ENCODE measurements at places on chromosomes 12 and 14.
A peak's percentile ranks its signal among the peaks of the same experiment; 100 is the strongest.

GRCh38 chr12:3341594-3341993 lies 149.4 kb upstream of the PRMT8 start:
- DNase-seq = no peak

- DNase-seq = no peak
Observed at GRCh38 chr12:105980533-105980932, 158.2 kb downstream of the NUAK1 start.

- no peak for DNase-seq
Observed at GRCh38 chr14:55138091-55138490, 9.0 kb downstream of the LGALS3 start.

- DNase-seq = peak; percentile 35
Observed at GRCh38 chr14:81710232-81710845, 176.7 kb upstream of the SEL1L start.

DNA sequence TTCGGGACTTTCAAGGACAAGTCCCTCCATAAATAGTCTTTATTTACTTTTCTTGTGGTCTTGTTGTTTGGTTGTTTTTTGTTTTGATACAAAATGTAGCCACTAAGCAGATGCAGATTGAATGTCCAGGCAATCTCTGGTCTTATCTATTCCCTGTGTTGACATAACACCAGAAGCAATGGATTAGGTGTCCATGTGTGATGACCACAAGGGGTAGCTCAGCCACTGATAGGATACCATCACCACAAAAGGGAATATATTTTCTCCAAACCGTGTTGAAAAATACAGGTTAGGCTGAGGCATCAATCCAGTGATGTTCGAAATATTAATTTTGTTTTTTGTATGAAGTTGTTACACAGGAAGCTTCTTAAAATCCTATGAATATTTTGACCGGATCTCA lies 196.3 kb downstream of the EPS8 start:
- no peak for DNase-seq

DNA sequence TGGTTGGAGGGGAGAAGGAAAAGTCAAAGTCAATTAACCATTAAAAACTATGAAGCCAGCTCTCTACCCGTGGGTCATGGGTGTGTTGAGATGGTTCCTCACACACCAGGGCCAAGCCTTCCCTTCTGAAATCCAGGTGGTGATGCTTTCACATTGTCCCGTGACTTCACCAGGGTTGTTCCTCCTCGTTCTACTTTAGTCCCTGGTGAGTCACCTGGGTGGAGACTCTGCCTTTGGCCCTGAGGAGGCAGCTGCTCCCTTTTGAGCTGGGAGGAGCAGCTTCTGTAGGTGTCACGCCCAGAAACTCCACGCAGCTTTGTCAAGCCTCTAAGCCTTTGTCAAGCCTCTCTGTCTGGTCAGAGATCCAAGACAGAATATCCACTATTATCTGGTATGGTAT lies 348.3 kb downstream of the BMP4 start:
- no peak for DNase-seq

- DNase-seq = no peak
Observed at GRCh38 chr14:51368721-51369163, 128.7 kb downstream of the TMX1 start.

DNA sequence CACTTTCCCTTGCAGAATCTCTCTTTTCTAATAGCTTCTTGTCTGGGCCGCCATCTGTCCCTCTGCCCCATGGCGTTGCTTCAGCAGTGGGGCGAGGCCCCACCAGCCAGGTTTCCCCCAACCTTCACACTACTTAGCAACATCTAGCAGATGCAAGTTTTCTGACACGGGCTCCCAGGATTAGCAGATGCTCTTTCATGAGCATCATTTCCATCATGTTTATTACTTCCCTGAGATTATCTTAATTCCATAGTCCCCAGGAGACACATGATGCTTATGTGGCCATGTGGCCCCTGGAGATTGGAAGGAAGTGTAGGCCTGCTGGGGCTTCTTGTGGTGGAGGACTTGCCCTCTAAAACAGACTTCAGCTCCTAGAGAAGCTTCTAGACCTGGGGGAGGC lies 102.0 kb upstream of the MYL2 start:
- no peak for DNase-seq

GRCh38 chr14:106538201-106538600 lies 1011.8 kb downstream of the TMEM121 start:
- no peak for DNase-seq

GRCh38 chr12:69519871-69520270 lies 49.7 kb downstream of the FRS2 start:
- DNase-seq = no peak

DNA sequence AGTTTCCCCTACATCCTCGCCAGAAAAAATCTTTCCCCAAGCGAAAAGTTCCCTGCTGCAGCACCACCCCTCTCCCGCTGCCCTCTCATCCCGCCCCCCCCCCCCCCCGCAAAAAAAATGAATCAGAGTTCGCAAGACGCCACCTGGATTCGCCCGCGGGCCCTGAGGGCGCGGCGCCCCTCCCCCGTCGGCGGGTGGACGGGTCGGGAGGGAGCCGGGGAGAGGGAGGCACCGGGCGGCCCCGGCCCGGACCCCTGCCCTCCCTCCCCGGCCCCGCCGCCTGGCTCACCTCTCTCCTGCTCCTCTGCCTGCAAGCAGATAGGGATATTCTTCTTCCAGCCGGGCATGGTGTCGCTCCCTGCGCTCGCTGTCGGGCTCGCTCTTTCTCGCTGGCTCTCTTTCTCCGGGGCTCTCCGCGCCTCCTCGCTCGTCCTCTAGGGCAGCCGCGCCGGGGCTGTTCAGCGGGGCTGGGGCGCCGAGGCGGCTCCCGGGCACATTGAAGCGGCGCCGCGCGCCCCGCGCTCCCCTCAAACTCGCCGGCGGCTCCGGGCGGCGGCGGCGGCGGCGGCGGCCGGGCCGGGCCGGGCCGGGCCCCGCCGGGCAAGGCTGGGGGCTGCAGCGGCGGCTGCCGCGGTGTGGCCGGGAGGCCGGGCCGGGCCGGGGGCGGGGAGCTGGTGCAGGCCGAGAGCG lies 200.3 kb upstream of the CAND1 start:
- DNase-seq = no peak

DNA sequence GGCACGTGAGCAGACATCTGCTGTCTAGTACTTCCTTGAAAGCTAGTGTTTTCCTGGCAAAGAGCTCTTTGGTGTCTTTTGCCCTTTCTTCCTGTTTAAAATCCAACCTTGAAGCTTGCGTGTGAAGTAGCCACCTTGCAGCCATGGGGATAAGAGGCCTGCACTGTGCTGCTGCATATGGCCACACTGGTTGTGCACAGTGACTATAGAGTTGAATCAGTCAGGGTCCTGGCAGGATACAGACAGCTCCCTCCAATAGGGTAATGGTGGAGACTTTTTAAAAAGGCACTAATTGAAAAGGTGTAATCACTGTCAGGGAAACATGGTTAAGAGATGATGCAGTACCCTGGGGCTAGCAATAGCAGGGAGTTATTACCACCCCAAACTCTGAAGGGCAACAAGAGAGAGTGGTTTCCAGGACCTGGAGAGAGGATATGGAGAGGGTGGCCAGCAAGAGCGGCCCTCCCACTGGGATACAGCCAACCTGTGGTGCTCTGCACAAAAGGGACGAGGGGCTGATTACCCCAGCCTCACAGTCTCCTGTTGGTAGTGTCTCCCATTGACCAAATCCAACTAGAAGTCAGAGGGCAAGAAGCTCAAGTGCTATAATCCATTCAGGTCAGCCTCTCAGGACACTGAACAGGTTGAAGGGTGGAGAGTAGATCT lies 4.8 kb upstream of the GLT8D2 start:
- DNase-seq = no peak

GRCh38 chr12:77974645-77975044 lies 144.0 kb downstream of the NAV3 start:
- no peak for DNase-seq

DNA sequence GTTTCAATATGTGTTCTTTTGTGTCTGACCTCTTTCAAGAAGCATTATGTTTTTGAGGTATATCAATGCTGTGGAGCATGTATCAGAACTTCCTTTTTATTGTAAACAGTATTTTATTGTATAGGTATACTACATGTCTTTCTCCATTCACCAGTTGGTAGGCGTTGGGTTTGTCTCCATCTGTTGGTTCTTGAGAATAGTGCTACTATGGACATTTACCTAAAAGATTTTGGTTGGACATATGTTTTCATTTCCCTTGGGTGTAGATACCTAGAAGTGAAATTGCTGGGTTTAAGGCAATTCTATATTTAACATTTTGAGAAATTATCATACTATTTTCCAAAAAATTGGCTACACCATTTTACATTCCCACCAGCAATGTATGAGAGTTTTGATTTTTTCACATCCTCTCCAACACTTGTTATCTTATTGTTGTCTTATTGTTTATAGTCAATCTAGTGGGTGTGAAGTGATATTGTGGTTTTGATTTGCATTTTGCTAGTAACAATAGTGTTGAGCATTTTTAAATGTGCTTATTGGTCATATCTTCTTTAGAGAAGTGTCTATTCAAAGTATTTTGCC lies 409.2 kb downstream of the IPO8 start:
- no peak for DNase-seq

- peak; percentile 19 for DNase-seq
Observed at GRCh38 chr12:82593901-82594396, 92.8 kb upstream of the TMTC2 start.

DNA sequence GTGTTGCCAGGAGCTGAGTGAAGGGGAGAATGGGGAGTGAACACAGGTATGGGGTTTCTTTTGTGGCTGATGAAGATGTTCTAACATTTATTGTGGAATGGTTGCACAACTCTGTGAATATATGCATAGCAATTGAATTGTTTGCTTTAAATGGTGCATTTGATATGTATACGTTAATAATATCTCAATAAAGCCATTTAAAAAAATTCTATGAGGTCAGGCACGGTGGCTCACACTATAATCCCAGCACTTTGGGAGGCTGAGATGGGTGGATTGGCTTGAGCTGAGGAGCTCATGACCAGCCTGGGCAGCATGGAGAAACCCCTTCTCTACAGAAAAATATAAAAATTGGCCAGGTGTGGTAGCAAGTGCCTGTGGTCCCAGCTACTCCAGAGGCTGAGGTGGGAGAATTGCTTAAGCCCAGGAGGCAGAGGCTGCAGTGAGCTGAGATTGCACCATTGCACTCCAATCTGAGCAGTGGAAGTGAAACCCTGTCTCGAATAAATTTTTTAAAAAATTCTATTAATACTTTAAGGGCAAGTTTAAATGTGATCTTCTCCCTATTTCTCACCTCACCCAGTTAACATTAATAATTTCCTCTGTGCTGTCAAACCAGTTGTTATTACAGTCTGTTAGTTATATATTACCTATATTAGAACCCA lies 65.3 kb downstream of the DENND5B start:
- DNase-seq = no peak

DNA sequence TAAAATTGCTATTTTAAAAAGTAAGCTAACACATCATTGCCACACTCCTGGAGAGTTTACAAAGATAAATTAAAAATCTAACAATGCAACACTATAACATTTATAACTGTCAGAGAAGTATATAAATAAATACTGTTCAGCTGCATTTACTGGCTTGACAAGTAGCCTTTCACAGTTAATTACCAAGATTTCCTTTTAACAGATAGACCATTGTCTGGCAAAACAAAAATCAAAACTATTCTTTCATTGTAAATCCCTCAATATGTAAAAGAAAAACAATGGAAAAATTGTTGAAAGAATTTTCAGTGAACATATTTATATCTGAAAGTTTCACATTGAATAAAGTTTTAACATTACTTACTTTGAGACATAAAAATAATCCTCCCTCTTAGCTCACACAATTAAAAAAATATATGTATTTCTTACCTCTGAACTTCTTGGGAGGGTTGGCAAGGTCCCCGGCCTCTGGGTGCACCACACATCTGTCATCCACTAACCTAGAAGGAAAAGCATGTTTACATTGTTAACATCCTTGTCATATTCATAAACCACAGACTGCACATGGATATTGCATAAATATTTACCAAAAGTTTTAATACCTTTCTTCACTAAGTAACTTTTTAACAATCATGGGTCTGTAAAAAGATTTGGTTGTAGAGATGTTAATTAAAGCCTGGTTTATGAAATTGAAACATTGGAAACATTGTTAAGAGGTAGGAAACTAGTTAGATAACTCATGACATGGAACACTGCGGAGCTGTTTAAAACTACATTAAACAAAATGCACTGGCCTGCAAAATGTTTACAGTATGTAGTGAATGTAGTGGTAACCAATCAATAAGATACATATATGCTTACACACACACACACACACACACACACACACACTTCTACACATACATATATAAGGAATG lies 43.0 kb downstream of the ITPR2 start:
- no peak for DNase-seq

- DNase-seq = no peak
Observed at GRCh38 chr14:24331731-24332267, 3.1 kb downstream of the ADCY4 start.

DNA sequence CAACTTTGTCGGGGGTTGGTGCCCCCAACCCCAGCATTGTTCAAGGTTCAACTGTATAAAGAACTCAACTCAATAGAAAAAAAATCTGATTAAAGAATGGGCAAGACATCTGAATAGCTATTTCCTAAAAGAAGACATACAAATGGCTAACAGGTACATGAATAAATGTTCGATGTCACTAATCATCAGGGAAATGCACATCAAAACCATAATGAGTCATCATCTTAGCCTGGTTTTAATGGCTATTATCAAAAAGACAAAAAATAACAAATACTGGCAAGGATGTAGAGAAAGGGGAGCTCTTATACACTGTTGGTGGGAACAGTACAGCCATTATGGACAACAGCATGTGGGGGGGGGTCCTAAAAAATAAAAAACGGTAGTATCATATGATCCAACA lies 28.7 kb downstream of the NPAS3 start:
- DNase-seq = no peak

GRCh38 chr14:52845081-52845480 lies 53.7 kb upstream of the GNPNAT1 start:
- no peak for DNase-seq

DNA sequence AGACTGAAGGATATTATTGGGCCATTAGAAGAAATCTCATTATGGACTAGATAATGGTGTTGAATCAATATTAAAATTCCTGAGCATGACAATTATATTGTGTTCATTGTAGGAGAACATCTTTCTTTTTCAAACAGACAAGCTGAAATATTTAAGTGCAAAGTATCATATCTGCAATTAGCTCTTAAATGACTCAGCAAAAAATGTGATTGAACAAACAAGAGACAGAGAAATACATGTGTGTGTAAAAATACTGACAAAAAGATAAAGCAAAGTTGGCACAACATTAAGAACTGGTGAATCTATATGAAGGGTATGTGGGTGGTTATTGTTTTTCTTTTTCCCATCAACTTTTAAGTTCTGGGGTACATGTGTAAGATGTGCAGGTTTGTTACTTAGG lies 9.5 kb downstream of the CEP290 start:
- no peak for DNase-seq

DNA sequence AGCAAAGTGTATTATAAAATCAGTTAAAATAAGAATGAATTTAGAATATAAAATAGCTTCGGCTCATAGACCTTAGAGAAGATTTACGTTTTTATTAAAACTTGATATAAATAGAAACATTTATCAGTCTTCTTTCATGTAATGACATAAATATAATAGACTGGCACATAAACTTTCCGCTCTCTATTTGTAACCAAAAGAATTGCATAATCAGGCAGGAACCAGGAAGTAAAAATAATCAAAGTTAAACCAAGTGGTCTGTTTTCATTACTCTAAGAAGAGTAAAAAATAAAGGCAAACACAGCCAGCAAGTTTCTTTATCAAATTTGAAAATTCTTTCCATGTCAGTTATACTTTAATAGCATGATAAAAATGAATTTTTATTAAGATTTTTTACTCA lies 46.3 kb upstream of the ATP2A2 start:
- DNase-seq = no peak
